ENCODE measurements at places on chromosomes 2 and 18. TPM values are rescaled to one million over a fixed set of nuclear protein-coding genes. Genes with fewer than 3 reads are reported as not detected.

GRB14 gene
- 39.3 TPM for total RNA-seq

HDAC4 gene
- total RNA-seq: 18.3 TPM

SCN2A gene
- total RNA-seq: 0.05 TPM

SRD5A2 gene
- 7.6 TPM for total RNA-seq

MOGAT1 gene
- total RNA-seq: 10.2 TPM

HRH4 gene
- total RNA-seq: 0.15 TPM

GAD1 gene
- total RNA-seq: not detected

CELF4 gene
- not detected for total RNA-seq

SOCS6 gene
- 12.0 TPM for total RNA-seq

GALNT14 gene
- total RNA-seq: 0.55 TPM

RND3 gene
- total RNA-seq: 19.2 TPM

All from left lobe of liver (tissue), 2 donors.